ENCODE measurements at places on chromosomes 11 and 22.

- DNase-seq: no peak
Measured at GRCh38 chr11:72292106-72292785, 48.3 kb upstream of the PHOX2A start.

DNA sequence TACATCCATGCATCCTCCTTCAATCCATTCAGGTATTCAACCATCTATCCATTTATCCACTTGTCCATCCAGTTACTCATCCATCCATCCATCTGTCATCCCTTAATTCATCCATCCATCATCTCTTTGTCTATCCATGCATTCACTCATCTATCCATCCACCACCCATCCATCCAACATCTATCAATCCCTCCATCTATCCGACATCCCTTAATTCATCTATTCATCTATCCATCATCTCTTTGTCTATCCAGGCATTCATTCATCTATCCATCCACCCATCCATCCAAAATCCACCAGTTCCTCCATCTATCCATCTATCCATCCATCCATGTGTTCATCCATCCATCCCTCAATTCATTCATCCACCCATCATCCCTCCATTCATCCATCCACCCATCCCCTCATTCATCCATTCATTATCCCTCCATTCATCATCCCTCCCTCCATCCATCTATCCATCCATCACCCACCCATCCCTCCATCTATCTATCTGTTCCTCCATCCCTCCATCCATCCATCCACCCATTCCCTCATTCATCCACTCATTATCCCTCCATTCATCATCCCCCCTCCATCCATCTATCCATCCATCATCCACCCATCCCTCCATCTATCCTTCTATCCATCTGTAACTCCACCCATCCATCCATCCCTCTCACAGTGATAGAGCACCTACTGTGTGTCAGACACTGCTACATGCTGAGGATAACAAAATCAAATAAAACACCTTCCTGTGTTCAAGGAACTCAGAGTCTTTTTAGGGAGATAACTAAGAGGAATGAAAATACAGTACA is 1.5 kb upstream of the MB start:
- DNase-seq: no peak

DNA sequence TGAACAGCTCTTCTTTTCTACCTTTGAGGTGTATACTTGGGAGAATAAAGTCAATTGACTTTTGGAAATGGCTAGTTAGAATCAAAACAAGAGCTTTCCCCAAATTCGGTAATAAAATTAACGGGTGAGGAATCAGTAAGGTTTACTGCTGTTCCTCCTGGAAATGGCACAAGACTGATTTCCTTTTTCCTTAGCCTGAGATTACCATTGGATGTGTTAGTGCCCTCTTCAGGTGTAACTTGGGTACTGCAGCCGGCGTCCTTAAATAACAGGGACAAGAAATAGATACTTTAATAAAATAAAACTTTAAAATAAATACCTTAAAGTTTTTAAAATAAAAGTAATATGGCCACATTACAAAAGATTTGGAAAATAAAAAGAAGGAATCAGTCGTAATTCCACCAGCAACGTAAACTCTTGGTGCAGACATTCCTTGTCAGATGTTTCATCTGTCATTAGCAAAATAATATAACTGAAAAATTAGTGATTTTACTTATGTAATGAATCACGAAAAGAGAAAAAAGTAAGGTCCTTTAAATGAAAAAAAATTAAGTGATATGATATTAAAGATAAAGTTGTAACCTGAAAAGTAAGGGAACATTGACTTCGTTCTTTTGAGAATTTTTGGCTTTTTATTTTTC is 29.7 kb downstream of the ZFTA start:
- DNase-seq: peak; percentile 28

GRCh38 chr22:32079130-32080089 is 36.3 kb downstream of the SLC5A1 start:
- no peak for DNase-seq

DNA sequence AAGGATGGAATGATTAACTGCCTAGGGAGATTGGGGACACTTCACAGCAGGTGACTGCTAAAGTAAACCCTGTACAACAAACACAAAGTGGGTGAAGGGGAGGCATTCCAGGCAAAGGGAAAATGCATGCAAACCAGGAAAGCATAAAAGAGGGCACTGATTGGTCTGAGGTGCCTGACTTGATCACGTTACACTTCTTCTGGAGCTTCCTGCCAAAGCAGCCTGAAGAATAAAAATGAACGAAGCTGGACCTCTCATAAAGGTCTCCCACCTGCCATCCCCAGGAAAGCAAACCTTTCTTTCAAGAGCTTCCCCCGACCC is 46.7 kb upstream of the SCUBE2 start:
- DNase-seq: no peak

GRCh38 chr22:39880722-39881121 is 12.8 kb downstream of the ENTHD1 start:
- DNase-seq: no peak

GRCh38 chr22:31253949-31254348 is 38.3 kb downstream of the PIK3IP1 start:
- DNase-seq: no peak

DNA sequence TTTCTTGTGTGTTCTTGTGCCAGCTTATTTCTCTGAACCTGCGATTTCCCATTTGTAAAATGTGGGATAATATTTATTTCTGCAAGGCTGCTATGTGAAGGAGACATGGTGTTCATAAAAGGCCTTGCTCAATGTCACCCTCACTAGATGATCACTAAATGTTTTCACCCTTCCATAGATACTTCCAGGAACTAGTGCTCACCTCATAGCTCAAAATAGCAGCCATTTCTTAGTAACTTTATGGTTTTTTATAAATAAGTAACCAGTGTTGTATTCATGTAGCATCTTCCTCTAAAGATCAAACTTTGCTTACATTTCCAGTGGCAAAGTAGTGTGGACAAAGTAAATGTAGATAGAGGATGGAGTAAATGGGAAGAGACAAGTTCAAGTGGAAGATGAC is 23.8 kb downstream of the SYTL2 start:
- no peak for DNase-seq

DNA sequence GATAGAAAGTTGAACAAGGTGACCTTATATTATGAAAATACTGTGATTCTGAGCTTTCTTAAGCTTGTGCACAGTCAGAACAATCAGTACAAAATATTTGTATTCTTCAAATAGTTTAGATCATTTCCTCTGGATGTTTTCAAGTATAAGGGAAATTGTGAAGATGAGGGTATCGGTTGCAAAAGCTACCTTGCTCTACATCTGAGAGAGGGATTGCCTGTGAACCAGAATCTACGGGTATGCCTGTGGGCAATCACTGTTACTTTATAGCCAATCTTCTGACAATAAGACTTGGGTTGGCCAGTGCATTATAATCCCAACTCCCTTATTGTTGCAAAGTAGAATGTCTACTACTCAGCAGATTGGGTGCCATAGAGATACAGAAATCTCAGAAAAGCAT is 90.5 kb downstream of the NTM start:
- no peak for DNase-seq

DNA sequence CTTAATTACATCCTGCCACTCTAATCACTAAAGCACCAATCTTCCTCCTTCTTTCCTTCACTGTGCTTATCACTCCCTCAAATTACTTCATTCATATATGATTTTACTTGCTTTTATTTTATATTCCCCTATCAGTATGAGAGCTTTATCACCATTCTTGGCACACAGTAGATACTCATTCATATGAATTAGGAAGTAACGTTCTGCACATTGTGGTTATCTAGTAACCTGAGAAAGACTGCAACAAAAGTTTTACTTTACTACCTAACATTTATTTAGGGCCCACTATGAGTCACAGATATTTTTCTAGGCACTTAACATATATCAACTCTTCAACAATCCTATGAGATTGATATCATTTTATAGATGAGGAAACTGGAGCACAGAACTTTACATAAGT is 1559.9 kb upstream of the TENM4 start:
- no peak for DNase-seq

DNA sequence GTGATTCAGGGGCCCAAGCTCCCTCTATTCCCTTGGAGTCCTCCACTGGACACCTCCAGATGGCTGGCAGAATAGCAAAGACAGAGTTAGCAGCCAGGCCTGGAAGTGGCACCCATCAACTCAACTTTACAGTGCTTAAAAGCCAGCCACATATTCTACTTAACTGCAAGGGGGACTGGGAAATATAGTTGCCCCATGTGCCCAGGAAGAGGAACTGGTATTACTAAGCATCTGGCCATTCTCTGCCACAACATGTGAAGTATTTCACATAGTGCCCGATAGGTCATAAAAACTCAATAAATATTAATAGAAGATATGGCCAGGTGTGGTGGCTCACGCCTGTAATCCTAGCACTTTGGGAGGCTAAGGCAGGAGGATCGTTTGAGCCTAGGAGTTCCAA is 5.5 kb upstream of the IL10RA start:
- DNase-seq: no peak

DNA sequence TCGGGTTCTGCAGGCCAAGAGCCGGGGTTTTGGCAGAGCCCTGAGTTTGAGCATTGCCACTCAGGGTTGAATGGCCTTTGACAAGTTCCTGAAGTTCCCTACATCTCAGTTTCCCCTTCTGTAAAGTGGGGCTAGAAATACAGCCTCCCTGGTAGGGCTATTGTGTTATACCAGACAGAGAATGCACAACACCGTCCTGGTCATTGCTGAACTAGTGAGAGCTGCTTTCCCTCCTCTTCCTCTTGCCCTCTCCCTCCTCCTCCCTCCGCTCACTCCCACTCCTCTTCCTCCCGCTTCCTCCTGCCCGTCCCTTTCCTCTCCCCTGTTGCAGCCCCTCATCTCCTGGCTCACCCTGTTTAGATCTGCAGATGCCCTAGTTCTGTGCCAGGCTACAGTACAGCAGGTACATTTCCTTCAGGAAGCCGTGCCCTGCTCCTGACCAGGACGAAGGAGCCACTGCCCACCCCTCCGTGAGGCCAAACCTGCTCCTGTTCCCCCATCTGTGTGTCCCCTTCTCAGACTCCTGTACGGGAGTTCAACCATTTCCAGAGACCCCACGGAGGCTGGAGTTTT is 91.5 kb upstream of the SHANK2 start:
- no peak for DNase-seq

DNA sequence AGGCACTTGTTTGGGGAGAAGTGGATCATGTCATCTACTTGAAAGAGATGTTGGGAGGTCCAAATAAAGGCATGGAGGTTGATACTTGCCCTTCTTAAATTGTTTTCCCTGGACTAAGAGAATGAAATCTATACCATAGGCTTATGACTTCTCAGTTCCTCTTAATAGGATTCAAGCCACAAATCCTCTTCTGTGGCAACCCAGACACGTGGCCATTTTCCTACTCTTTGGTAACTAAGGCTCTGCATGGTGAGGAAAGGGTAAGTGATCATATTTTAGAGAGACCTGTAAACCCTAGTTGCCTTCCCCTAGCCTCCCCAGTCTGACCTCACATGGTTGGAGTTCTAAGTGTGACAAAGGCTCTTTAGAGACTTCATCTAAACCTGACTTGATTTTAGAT is 72.9 kb upstream of the CD44 start:
- no peak for DNase-seq

DNA sequence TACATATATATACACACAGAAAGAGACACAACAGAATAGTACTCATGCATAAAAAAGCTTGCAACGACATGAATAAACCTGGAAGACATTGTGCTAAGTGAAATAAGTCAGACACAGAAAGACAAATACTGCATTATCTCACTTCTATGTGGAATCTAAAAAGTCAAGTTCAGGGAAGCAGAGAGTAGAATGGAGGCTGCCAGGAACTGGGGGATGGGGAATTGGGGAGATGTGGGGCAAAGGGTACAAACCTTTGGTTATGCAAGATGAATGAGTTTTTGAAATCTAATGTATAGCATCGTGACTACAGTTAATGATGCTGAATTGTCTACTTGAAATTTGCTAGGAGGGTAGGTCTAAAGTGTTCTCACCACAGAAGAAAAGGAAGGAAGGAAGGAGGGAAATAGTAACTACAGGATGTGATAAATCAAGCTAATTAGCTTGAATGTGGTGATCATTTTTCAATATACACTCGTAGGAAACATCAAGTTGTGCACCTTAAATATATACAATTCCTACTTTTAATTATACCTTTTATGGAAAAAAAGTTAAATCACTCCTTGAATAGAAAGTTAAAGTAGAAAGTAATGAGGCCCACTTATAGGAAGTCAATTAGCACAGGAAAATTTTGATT is 33.8 kb downstream of the MMP13 start:
- no peak for DNase-seq

DNA sequence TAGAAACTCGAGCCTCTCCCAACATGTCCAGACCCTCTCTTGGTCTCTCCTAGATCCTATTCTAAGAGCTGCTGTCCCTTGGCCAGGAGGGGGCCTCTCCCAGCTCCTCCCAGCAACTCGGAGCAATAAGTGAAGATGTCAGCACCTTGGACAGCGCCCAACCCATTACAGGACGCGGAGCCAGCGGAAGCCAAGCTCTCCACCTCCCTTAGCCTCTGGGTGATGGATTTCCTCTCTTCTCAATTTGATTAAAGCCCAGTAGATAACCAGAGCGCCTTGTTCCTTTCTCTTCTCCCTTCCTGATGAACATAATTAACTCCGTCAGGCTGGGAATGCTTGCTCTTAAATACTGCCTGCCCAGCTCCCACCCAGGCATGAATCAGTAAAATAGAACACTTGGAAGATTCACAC is 26.2 kb upstream of the TPBGL start:
- DNase-seq: peak; percentile 55

DNA sequence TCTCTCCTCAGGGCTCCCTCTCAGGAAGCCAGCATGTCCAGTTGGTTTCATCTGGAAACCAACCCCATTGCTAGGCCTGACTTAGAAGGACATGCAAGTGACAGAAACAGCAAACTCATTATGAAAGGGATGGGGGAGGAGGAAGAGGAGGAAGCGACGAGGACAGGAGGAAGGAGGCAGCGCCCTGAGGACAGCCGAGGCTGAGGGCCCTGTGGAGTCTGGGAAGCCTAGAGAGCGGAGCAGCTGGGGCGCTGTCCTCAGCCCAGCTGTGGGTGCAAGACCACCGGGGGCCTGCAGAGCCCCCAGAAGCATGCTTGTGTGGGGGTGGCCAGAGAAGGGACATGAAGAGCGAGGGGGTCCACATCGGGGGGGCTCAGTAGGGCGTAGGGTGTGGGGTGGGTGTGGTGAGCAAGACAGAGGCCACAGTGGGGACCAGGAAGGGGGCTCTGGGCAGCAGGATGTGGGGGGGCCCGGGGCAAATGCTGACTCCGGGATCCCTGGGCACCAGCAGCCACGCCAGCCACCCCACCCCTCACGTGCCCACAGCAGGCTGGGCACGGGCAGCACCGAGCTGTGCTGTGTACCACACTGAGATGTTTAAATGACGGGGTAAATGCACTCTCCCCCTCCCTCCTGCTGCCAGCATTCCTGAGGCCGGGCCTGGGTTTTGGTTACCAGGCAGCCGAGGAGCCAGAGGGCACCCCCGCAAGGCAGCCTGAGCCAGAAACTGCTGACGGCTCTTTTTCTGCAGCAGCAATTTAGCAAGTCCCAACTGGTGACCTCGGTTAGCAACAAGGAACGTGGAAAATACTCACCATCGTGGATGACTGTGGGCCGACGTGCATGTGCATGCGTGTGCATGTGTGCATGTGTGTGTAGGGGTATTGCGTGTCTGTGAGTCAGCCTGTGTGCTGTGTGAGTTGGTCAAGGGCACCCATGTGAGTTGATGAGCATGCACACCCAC is 82.7 kb upstream of the LINC01488 start:
- no peak for DNase-seq

All from activated T-helper 1 cell treated with Interleukin-2 at 50 U/mL for 16 hours (primary cell).